Head of caudate nucleus (tissue), 42 donors: ENCODE measurements at places on chromosomes 11 and 22.

DNA sequence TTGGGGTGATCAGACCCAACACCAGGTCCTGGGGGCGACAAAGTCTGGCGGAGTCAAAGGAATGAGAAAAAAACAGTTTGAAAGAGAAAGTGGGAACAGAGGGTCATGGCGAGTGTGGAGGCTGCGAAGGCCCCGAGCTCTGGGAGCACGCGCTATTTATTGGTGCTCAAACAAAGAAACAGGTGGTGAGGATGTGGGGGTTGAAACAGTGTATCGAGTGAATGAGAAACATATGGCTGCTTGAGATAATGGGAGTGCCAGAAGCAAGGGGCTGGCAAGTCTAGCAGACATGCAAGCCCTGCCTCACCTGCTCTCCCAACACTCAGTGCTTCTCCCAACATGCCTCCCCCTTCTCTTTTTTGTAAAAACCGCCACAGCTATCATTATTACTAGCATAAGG lies 7.8 kb upstream of the DUSP18 start:
- DNase-seq = no peak

DNA sequence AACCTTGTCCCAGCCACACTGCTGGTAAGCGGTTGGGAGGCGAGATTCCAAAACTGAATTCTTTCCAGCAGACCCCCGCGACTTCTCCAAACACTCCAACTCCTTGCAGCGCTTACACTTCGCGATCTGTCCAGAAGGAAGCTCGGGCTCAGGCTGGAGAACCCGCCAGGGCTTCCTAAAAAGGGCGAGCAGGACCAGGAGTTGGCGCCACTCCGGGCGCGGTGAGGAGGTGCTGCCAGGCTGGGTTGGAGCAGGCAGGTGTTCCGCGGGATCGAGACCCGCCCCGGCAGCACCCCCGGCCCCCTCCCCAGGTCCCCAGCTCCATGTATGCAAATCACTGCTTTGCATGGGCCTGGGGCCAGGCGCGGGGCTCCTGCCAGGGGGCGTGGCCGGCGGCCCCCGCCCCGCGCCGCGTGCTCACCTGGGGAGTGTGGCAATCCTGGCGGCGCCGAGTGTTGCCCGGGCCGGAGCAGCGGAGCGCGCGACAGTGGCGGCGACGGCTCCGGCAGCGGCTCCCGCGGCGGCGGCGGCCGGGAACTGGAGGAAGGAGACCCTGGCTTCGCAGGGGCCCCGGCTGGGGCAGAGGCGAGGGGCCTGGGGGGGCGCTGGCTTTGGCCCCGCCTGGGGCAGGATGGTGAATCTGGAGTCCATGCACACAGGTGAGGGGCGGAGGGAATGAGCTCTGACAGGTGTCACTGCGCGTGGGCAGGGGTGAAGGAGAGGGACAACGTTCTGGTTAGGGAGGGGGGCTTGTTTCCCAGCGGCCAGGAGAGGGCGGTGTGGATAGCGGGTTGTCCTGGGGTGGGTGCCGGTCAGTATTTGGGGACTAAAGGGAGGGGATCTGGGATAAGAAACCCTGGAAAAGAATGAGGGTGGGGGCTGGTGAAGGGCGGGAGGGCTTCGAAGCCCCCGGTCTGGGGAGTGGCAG lies at the start of gene POU2F3:
TSS of gene POU2F3 (plus strand) at position 428 of the 928 bp plus-strand sequence. CDS start at position 632, 204 bp downstream.
- no peak for DNase-seq

GRCh38 chr22:27983361-27983791 lies 64.3 kb upstream of the PITPNB start:
- DNase-seq = no peak

GRCh38 chr11:91794146-91794545 lies 430.5 kb upstream of the FAT3 start:
- DNase-seq = no peak

- no peak for DNase-seq
Measured at GRCh38 chr11:33178443-33179180, 17.3 kb upstream of the CSTF3 start.

GRCh38 chr11:67024966-67025365 lies 2.0 kb downstream of the SYT12 start:
- DNase-seq = no peak
